SK-N-SH (cell line): ENCODE measurements at places on chromosomes 4 and X.

GRCh38 chr4:20878806-20879205 is 178.5 kb downstream of the PACRGL start:
- no peak for DNase-seq

- DNase-seq = no peak
These were observed 501.8 kb downstream of the BCOR start for GRCh38 chrX:39595977-39596376.

- DNase-seq = no peak
These were observed 1.4 kb upstream of the PPID start for GRCh38 chr4:158724637-158725036.

DNA sequence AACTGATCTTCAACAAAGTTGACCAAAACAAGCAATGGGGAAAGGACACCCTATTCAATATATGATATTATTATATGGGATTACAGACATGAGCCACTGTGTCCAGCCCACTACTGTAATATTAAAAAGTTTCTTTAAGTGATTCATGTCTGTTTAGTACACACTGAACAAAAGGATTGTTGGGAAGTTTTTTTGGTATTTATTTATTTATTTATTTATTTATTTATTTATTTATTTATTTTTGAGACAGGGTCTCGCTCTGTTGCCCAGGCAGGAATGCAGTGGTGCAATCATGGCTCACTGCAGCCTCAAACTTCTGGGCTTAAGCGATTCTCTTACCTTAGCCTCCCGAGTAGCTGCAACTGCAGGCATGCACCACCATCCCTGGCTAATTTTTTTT is 58.4 kb upstream of the PGAM4 start:
- no peak for DNase-seq

DNA sequence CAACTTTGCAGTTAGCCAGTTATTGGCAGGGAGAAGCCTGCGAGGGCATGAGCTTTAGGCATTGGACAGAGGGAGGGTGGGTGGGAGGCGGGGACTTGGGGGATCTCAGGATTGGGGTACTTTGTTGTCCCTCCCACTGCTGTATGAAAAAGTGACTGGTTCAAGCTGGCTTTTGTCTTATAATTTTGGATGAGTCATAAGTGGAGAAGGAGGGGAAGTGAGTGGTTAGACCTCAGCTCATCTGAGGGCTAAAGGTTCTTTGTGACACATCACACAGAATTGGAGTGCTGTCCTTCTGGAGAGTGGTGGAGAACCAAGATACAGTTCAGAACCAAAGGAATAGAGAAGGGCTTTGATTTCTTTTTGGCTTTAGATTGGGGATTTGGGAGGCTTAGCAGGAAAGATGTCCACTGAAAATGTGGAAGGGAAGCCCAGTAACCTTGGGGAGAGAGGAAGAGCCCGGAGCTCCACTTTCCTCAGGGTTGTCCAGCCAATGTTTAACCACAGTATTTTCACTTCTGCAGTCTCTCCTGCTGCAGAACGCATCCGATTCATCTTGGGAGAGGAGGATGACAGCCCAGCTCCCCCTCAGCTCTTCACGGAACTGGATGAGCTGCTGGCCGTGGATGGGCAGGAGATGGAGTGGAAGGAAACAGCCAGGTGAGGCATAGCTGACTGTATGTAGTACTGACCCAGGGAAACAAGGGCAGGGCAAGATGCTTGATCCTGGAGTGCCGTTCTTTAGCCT is at the start of gene SLC4A4:
TSS of gene SLC4A4 (plus strand) at position 175 of the 748 bp plus-strand sequence.
- DNase-seq = no peak
